ENCODE measurements at places on chromosomes 5 and 9. TPM values are rescaled to one million over a fixed set of nuclear protein-coding genes. Genes with fewer than 3 reads are reported as not detected.

The GRM6 gene
- total RNA-seq, result not detected

The SLC46A2 gene
- not detected for total RNA-seq

The IL5 gene
- 0.69 TPM for total RNA-seq

The GFI1B gene
- not detected for total RNA-seq

The PDE6A gene
- not detected for total RNA-seq

The RUSC2 gene
- total RNA-seq, result 6.5 TPM

The GLRA1 gene
- not detected for total RNA-seq

The KIF4B gene
- total RNA-seq, result 0.05 TPM

The PCDHB7 gene
- total RNA-seq, result not detected

The GIN1 gene
- total RNA-seq, result 9.7 TPM

The IQGAP2 gene
- total RNA-seq, result 62.7 TPM

The LAMC3 gene
- total RNA-seq, result 0.40 TPM

The FAM151B gene
- 0.75 TPM for total RNA-seq

The SPATA9 gene
- total RNA-seq, result not detected

The PCDHA9 gene
- total RNA-seq, result not detected

The OGN gene
- total RNA-seq, result not detected

The CD74 gene
- 217 TPM for total RNA-seq

The RASEF gene
- total RNA-seq, result not detected

The VAV2 gene
- total RNA-seq, result 5.1 TPM

The WDR41 gene
- 24.2 TPM for total RNA-seq

The SPATA31D4 gene
- total RNA-seq, result not detected

The ATOSB gene
- 6.4 TPM for total RNA-seq

The ENTPD2 gene
- 0.19 TPM for total RNA-seq

The BTNL8 gene
- not detected for total RNA-seq

The LTC4S gene
- 0.42 TPM for total RNA-seq

The NDUFB6 gene
- total RNA-seq, result 29.6 TPM

The NRARP gene
- 2.1 TPM for total RNA-seq

The PFN3 gene
- total RNA-seq, result not detected

The TICAM2 gene
- total RNA-seq, result 0.87 TPM

The ABCA1 gene
- 4.5 TPM for total RNA-seq

The GPBP1 gene
- total RNA-seq, result 91.8 TPM

The ELL2 gene
- 131 TPM for total RNA-seq

The IFNB1 gene
- 1.4 TPM for total RNA-seq

Measured in activated CD4-positive, alpha-beta T cell treated with anti-CD3 and anti-CD28 coated beads for 36 hours (primary cell).